ENCODE measurements at places on chromosomes 12 and 14.

GRCh38 chr12:48514728-48515127 is 10.7 kb upstream of the OR8S1 start:
- no peak for DNase-seq

DNA sequence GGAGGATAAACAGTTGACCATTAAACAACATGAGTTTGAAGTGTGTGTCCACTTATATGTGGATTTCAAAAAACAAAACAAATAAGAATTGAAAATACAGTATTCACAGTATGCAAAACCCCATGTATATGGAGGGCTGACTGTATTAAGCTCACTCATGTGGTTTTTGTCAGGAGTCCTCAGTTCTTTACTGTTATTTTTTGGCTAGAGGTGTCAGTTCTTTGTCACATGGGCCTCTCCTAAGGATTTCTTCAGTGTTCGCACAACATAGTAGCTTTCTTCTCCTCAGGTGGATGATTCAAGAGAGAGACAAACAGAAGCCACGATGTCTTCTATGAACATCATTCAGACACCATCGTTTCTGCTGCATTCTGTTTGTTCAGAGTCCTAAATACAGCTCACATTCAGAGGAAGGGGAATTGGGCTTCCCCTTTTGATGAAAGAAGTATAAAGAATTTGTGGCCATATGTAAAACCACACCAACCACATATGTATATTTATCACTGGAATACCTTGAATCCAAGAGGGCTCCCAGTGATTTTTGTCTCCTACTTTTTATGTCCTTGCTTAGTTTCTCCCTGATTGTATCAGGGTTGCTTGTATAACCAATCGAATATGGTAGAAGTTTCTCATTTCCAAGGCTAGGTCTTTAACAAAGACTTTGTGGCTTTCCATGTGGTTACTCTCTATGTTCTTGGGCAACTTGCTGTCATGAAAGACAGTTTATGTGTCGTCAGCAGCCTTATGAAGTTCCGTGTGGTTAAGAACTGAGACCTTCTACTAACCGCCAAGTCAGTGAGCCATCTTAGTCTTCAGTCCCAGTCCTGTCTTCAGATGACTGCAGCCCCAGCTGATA is 18.9 kb downstream of the MNAT1 start:
- DNase-seq = no peak

- no peak for DNase-seq
Measured at GRCh38 chr12:119809023-119809422, 68.1 kb downstream of the CIT start.

GRCh38 chr14:70881549-70882177 is 25.6 kb upstream of the PCNX1 start:
- no peak for DNase-seq

DNA sequence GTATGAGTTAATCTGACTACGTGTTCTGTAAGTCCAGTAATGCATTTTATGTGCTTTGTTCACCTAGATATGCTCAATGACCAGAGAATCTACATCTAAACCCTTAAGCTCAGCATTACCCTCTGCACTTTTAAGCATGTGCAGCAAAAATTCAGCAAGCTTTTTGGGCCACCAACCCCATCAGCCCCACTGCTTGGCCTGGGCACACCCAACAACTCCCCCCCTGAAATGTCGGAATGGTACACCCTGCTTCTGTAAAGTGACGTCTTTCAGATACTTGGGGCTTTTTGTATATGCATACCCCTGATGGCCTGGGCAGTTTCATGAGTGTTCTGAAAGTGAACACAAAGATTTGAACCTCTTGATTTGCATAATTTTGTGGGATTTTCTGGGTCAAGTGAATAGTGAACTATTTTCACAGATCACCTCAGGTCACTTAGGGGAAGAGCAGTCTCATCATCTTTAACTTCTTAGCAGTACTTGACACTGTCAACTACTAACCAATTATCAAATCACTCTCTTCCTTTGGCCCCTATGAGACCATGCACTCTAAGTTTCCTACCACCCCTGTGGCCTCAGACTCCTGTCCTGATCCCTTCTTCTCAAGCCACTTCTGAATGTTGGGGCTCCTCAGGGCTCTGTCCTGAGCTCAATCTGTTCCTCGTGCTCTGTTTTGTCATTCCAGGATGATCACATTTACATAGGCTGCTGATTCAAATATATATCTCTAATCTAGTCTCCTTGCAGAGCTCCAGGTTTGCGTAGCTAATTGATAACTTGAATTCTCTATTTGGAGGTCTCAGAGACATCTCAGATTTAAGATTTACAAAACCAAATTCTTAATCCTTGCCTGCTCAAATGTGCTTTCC is 36.3 kb upstream of the PPM1A start:
- no peak for DNase-seq

GRCh38 chr14:77052281-77053044 is 24.0 kb upstream of the IRF2BPL start:
- DNase-seq = no peak

GRCh38 chr12:72264548-72265175 is 7.5 kb upstream of the TRHDE start:
- no peak for DNase-seq

- no peak for DNase-seq
Measured at GRCh38 chr14:85316701-85317410, 213.1 kb upstream of the FLRT2 start.

- peak; percentile 34 for DNase-seq
Measured at GRCh38 chr12:32051511-32052211, 55.0 kb upstream of the BICD1 start.

GRCh38 chr12:11016937-11017336 is 5.5 kb downstream of the TAS2R19 start:
- no peak for DNase-seq

- DNase-seq = no peak
Measured at GRCh38 chr14:76701436-76701835, 59.8 kb upstream of the VASH1 start.

DNA sequence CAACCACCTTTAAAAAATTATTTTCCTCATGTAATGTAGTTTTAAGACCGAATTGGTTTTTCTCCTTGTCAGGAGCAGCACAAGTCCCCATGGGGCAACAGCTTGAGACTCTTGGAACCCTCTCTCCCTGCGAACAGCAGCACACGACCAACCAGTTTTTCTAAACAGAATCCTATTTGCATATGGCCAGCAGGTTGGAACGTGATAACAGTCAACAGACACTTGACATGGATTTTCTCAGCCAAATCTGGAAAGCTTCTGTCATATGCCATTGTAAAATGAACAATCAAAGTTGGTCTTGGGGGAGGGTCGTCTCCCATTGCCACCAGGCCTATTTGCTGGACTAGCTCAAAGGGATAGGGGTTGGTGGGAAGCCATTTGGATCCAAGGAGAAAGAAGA is 1915.0 kb upstream of the FLRT2 start:
- DNase-seq = no peak

Measured in lower leg skin (tissue), 4 donors.